Sigmoid colon (tissue), 7 donors: ENCODE measurements at places on chromosomes 5 and 9. TPM values are rescaled to one million over a fixed set of nuclear protein-coding genes. Genes with fewer than 3 reads are reported as not detected.

The CCL21 gene
- 192 TPM for total RNA-seq

The PCDHB15 gene
- total RNA-seq, result 7.3 TPM

The NSD1 gene
- total RNA-seq, result 41.5 TPM

The BRINP1 gene
- total RNA-seq, result not detected

The FRRS1L gene
- total RNA-seq, result 4.5 TPM

The SPACA9 gene
- total RNA-seq, result 4.3 TPM

The EIF4E1B gene
- total RNA-seq, result not detected

The PCDHB13 gene
- 3.3 TPM for total RNA-seq

The DNM1 gene
- total RNA-seq, result 16.4 TPM

The NIPBL gene
- total RNA-seq, result 56.4 TPM

The PPP2R2B gene
- total RNA-seq, result 5.6 TPM

The SPATA31C1 gene
- not detected for total RNA-seq

The SLC6A3 gene
- total RNA-seq, result not detected

The OR13C9 gene
- total RNA-seq, result not detected

- no peaks in the 10 kb centered on the region for H3K36me3 ChIP-seq
- no peak for DNase-seq
- H3K27ac ChIP-seq, result no peak overlapping the region
- no peak overlapping the region for H3K4me3 ChIP-seq
- peaks cover 3% of the 10 kb centered on the region for H3K4me1 ChIP-seq
Observed at GRCh38 chr9:105329719-105330062, 85.2 kb downstream of the SLC44A1 start.

GRCh38 chr5:423233-423565 lies 19.8 kb upstream of the EXOC3 start:
- no peaks in the 10 kb centered on the region for H3K4me1 ChIP-seq
- no peaks in the 10 kb centered on the region for H3K36me3 ChIP-seq
- no peak overlapping the region for H3K27ac ChIP-seq
- no peak overlapping the region for H3K4me3 ChIP-seq
- DNase-seq, result peak; percentile 29

DNA sequence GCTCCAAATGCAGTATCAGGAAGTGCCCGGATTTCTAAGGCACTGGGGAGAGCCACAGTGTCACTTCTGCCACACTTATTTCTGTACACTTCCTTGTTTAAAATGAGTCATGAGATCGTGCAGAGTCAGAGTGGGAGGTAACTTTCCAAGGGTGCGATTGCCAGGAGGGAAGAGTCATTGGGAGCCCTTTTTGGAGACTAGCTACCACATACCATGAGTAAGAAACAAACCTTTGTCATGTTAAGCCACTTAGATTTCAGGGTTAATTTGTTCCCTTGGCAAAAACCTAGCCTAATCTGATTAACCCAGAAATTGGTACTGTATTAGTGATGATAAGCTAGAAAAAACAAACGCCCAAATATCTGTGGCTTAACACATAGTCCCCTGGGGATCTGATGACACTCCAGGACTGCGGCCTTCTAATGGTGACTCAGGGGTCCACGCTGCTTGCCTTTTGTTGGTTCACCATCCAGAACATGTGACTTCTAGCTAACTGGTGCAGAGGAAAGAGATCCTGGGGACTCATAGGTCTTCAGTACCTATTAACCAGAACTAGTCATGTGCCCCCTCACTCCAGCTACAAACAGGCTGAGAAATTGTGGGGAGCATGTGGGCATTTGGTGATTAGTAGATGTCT lies 48.6 kb upstream of the TLE1 start:
- H3K4me3 ChIP-seq, result no peak overlapping the region
- H3K27me3 ChIP-seq, result no peaks in the 10 kb centered on the region
- no peak overlapping the region for H3K27ac ChIP-seq
- DNase-seq, result no peak
- H3K36me3 ChIP-seq, result no peaks in the 10 kb centered on the region
- H3K4me1 ChIP-seq, result peaks cover 16% of the 10 kb centered on the region

GRCh38 chr5:25285136-25285535 lies 640.4 kb upstream of the CDH10 start:
- no peaks in the 10 kb centered on the region for H3K4me1 ChIP-seq
- DNase-seq, result no peak
- no peak overlapping the region for H3K4me3 ChIP-seq
- no peaks in the 10 kb centered on the region for H3K36me3 ChIP-seq
- H3K27ac ChIP-seq, result no peak overlapping the region
- no peaks in the 10 kb centered on the region for H3K27me3 ChIP-seq

DNA sequence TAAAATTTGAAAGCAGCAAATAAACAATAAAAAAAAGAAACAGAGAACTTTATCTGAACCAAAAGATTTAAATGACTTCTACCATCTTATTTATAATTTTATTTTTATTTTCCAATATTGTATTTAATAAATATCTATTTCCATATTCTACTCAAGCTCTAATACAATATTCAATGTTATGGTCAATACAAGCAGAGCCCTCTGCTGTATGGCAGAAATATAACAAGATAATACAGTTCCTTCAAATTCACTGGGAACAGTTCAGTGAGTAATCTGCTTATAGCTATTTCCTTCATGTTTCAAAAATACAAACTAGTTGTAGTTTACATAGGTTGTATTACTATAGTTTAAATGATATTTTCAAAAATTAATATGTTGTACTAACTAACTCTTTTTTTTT lies 332.7 kb downstream of the PRDM9 start:
- DNase-seq, result no peak
- no peak overlapping the region for H3K27ac ChIP-seq
- H3K36me3 ChIP-seq, result no peaks in the 10 kb centered on the region
- no peaks in the 10 kb centered on the region for H3K4me1 ChIP-seq
- H3K27me3 ChIP-seq, result no peaks in the 10 kb centered on the region

GRCh38 chr5:102713278-102713677 lies 41.8 kb upstream of the PAM start:
- H3K36me3 ChIP-seq, result no peaks in the 10 kb centered on the region
- no peaks in the 10 kb centered on the region for H3K4me1 ChIP-seq
- no peak overlapping the region for H3K27ac ChIP-seq
- no peak overlapping the region for H3K4me3 ChIP-seq

DNA sequence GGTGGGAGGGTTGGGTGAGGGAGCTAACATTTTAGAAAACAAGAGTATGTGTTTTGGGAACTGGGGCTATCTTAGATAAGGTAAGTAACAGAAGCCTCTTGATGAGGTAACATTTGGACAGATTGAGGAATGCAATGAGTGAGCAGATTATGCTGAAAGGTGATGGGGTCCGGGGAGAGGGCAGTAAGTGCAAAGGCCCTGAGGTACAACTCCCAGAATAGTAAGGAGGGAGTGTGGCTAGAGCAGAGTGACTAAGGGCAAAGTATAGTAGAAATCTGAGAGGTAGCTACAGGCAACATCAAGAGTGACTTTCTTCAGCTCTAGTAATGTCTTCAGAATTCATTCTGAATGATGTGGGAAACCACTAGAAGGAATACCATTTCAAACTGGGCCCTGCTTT lies 38.9 kb upstream of the FBXL17 start:
- no peak for DNase-seq
- no peaks in the 10 kb centered on the region for H3K27me3 ChIP-seq
- no peaks in the 10 kb centered on the region for H3K4me1 ChIP-seq
- H3K4me3 ChIP-seq, result no peak overlapping the region
- no peaks in the 10 kb centered on the region for H3K36me3 ChIP-seq

- no peaks in the 10 kb centered on the region for H3K27me3 ChIP-seq
- H3K36me3 ChIP-seq, result no peaks in the 10 kb centered on the region
- H3K27ac ChIP-seq, result no peak overlapping the region
- H3K4me3 ChIP-seq, result no peak overlapping the region
- H3K4me1 ChIP-seq, result peaks cover 4% of the 10 kb centered on the region
Observed at GRCh38 chr5:149886060-149886459, 58.5 kb downstream of the PDE6A start.

GRCh38 chr5:86403190-86403589 lies 214.6 kb upstream of the COX7C start:
- H3K27ac ChIP-seq, result no peak overlapping the region
- H3K4me3 ChIP-seq, result no peak overlapping the region
- H3K36me3 ChIP-seq, result no peaks in the 10 kb centered on the region
- no peaks in the 10 kb centered on the region for H3K4me1 ChIP-seq
- DNase-seq, result no peak

DNA sequence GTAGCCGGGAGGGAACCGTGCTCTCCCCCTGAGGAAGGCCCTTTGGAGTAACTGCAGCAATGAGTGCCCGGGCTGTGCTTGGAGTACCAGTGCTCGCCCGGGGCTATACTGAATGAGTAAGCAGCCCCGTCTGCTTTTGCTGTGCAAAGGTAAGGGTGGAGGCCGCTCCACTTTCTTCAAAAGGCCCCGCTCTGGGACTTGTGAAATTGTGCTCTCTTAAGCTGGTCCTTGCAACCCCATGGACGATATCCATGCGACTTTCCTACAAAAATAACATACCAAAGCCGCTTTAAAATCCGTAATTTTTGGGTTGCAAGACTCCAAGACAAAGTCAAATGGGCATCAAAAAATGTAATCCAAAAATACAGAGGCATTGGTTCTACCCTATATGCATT lies 578 bp upstream of the TNFAIP8 start:
- H3K36me3 ChIP-seq, result no peaks in the 10 kb centered on the region
- H3K27me3 ChIP-seq, result peaks cover 19% of the 10 kb centered on the region
- peak overlapping the region; percentile 61 for H3K27ac ChIP-seq

- H3K27me3 ChIP-seq, result no peaks in the 10 kb centered on the region
- H3K27ac ChIP-seq, result peak overlapping the region; percentile 95
- DNase-seq, result peak; percentile 2
Observed at GRCh38 chr9:127126971-127127370, 4.5 kb upstream of the ANGPTL2 start.

- H3K27me3 ChIP-seq, result no peaks in the 10 kb centered on the region
- H3K36me3 ChIP-seq, result no peaks in the 10 kb centered on the region
- peak overlapping the region; percentile 65 for H3K27ac ChIP-seq
- no peak overlapping the region for H3K4me3 ChIP-seq
- DNase-seq, result no peak
Observed at GRCh38 chr9:98867103-98867428, 59.6 kb downstream of the GALNT12 start.

- H3K36me3 ChIP-seq, result no peaks in the 10 kb centered on the region
- no peaks in the 10 kb centered on the region for H3K27me3 ChIP-seq
- no peak overlapping the region for H3K4me3 ChIP-seq
Observed at GRCh38 chr9:137367506-137368430, 55.2 kb downstream of the EXD3 start.

DNA sequence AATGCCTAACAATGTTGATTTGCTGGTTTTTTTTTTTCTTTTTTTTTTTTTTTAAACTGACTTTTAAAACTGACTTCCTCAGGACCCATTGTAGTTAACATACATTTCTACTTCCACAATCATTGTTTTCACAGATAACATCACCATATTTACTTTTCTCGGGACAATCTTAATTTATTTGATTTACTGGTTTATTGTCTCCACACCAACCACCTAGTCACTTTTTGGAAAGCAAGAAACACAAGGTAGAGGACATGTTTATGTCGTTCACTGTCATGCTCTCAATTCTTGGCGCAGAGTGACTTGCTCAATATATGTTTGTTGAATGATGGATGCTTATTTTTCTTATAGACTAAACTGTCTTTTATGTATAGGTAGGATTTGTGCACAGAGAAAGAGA lies 2280.7 kb downstream of the MAT2B start:
- no peaks in the 10 kb centered on the region for H3K36me3 ChIP-seq
- H3K27ac ChIP-seq, result no peak overlapping the region
- no peaks in the 10 kb centered on the region for H3K27me3 ChIP-seq
- DNase-seq, result no peak
- no peak overlapping the region for H3K4me3 ChIP-seq

GRCh38 chr5:142399891-142400290 lies 75.1 kb upstream of the SPRY4 start:
- no peaks in the 10 kb centered on the region for H3K36me3 ChIP-seq
- no peak overlapping the region for H3K4me3 ChIP-seq
- DNase-seq, result no peak
- no peaks in the 10 kb centered on the region for H3K4me1 ChIP-seq
- no peaks in the 10 kb centered on the region for H3K27me3 ChIP-seq

DNA sequence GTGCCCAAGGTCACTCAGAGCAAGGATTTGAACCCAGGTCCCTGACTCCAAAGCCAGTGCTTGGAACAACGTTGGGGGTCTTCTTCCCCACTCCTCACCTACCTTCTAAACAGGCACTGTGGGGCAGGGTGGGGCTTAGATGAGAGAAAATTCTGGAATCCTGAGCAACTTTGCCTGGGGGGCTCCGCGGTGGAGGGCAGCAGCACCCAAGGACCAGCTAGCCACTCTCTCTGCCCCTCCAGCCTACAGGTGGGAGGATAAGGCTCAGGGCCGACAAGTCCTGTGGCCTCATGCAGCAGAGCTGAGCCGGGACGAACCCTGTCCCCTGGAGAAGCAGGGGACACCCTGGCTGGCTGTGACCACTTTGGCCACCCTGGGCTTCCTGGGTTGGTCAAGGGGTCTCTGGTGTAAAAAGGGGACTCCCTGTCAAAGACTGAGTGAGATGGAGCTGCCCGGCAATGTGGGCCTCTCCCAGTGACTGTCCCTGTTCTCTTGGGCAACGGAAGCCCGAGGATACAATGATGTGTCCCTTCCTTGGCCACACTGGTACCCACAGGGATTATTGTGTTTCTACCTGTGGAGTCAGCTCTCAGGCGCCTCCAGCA lies 26.5 kb downstream of the CEL start:
- H3K4me1 ChIP-seq, result no peaks in the 10 kb centered on the region
- H3K27ac ChIP-seq, result no peak overlapping the region
- no peak for DNase-seq
- no peaks in the 10 kb centered on the region for H3K27me3 ChIP-seq

GRCh38 chr9:108836781-108837180 lies 19.0 kb downstream of the ACTL7B start:
- no peaks in the 10 kb centered on the region for H3K4me1 ChIP-seq
- no peak for DNase-seq
- no peaks in the 10 kb centered on the region for H3K27me3 ChIP-seq
- H3K36me3 ChIP-seq, result no peaks in the 10 kb centered on the region

GRCh38 chr5:134447815-134448520 lies 36.3 kb upstream of the CDKN2AIPNL start:
- no peaks in the 10 kb centered on the region for H3K4me1 ChIP-seq
- H3K36me3 ChIP-seq, result no peaks in the 10 kb centered on the region
- H3K27me3 ChIP-seq, result no peaks in the 10 kb centered on the region
- H3K27ac ChIP-seq, result no peak overlapping the region
- DNase-seq, result peak; percentile 28
